ENCODE measurements at places on chromosomes 2 and 18.

DNA sequence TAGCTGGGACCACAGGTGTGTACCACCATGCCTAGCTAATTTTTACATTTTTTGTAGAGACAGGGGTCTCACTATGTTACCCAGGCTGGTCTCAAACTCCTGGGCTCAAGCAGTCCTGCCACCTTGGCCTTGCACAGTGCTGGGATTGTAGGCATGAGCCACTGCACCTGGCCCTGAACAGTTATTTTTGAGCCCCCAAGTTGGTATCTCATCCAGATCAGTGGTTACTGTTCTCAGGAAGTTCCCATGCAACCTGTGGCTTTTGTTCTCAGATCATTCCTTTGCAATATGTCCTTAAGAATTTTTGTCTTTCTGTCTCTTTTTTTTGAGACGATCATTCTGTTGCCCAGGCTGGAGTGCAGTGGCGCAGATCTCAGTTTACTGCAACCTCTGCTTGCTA, 7.7 kb upstream of the CCDC138 start:
- DNase-seq = no peak

DNA sequence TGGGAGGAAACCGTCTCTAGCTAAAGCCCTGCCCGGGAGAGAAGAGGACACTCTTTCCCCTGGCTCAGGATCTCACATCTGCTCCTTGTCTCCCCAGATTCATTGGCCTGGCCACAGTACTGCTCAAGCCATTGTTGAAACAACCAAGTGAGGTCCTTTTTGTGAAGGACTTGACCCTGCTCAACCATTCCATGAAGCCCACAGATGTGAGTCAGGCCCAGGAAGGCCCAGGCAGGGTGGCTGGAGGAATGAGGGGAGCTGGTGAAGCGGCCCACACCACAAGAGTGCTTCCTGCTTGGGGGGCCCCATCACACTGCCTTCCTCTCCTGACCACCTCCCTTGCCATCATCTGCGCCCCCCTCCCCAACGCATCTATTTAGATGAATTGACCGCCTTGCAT, 5.1 kb downstream of the FER1L5 start:
- DNase-seq = no peak

- no peak for DNase-seq
These were observed 179.5 kb upstream of the TWIST2 start for GRCh38 chr2:238668426-238668825.

GRCh38 chr18:69785466-69785865, 162.2 kb downstream of the CD226 start:
- DNase-seq = no peak

- no peak for DNase-seq
These were observed 249.6 kb upstream of the TFPI start for GRCh38 chr2:187803816-187804215.

- no peak for DNase-seq
These were observed 1.3 kb upstream of the ADI1 start for GRCh38 chr2:3520591-3520990.

DNA sequence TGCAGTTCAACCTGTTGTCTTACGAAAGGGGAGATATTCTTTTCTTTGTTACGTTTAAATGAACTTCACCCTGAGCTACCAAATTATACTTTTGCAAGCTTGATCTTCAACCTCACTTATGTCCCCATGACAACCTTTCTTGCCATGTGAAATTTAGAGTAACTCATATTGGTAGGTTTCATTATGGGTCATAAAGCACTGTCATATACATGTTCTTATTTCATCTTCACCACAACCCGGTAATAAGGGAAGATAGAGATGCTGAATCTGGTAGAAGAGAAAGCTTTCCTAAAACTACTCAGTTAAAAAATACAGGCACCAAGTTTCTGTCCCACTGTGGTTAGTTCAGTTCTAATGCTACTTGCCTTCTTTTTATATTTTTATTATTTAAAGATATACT, 208.5 kb upstream of the NRP2 start:
- DNase-seq = no peak

DNA sequence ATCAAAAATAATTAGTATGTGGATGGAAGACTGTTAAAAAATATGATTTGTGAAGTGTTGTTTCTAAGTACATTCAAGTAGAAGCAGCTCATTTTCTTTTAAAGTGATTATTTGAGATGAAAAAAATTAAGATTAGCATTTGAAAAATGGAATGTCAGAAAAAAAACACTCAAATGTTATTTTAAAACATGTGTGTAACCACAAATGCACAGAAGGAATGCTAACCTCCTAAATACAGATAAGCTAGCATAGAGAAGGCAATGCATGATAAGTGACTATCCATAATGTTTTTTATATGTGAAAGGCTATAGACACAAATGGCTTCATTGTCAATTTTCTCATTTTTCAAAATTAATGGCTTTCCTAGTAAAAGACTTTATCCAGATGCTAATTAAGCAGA, 198.9 kb downstream of the NYAP2 start:
- DNase-seq = no peak

- no peak for DNase-seq
These were observed 73.5 kb downstream of the STRN start for GRCh38 chr2:36892805-36893204.

DNA sequence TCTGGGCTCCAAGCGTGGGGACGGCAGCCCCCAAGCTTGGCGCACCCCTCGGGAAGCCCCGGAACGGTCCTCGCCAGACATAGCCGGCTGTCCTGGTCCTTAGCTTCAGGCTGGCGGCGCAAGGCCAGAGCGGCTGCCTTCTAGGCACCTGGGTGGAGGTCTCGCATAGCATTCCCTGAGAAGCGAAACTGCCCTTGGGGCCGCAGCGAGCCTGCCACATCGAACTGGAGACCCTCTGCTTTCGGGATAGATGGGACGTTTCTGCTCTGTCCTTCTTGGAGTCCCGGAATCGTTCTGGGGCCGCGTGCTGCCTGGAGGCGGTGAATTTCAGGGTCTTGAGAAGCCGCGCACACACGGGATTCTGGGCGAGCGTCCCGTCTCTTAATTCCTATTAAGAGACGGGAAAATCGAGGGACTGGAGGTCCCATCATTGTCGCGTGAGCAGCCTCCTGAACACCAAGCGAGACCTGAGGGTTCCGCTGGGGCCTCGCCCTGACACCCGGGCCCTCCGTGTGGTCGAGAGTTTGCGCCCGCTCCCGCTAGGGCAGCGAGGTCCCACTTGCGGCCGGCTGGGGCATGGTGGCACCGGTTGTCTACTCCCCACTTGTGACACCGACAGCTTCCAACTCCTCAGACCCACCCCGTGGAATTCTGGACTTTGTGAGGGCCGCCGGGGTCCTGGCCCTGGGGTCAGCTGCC, 9.7 kb upstream of the EN1 start:
- no peak for DNase-seq

GRCh38 chr2:180991820-180992219, 11.4 kb downstream of the UBE2E3 start:
- DNase-seq = no peak

DNA sequence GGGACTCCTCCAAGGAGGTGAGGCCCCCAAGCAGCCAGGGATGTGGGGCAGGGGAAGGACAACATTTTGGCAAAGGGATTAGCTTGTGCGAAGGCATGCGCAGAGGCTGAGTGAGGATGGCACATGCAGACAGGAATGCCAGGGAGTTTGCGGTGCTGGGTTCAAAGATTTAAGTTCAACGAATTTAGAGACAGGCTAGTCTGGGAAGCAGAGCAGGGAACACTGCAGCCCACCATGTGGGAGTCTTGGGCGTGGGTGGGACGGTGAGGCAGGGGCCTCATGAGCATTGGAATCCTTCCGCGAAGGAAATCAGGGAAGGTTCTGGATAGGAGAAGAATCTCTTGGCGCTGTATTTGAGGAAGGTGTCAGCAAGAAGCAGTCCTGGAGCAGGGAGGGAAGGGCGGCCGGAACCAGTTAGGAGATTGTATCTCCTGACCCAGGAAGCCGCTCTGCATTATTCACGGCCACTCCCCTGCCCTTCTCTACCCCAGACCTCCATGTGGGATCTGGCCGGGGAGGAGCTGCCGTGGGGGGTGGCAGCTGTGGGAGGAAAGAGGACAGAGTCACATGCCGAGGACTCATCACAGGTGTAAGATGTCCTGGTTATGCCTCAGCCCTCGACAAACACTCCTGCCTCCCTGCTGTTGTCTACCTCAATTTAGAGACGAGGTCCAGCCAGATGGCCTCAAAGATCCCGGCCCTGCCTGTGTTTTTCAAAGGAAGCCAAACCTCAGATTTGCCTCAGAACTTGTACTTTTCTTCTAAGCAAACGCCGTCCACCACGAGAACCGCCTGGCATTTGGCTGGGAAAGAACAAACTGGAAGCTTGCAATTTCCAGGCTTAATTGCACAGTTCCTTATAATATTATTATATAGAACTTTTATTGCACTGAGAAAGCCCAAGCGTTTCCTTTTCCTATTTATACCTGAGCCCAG, 123.7 kb upstream of the SMAD2 start:
- no peak for DNase-seq

GRCh38 chr2:73827660-73828388, 937 bp upstream of the STAMBP start:
- DNase-seq = no peak

DNA sequence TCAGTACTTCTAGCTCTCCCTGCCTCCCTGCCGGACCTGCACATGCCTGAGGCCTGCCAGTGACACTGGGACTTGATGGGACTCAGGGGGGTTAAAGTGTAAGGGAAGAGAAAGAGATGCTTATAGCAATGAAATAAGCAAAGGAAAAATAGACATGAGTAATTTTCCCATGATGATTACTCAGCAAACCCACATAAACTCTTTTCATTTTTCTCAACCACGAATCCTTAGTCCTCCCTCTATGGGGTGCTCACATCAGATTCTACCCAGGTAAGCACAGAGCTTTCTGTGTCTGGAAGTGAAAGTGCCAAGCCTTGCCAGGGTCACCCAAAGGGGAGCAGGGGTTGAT, 44.8 kb upstream of the ANKRD62 start:
- DNase-seq = no peak

GRCh38 chr2:241734467-241735208, at the start of gene D2HGDH:
Gene D2HGDH (plus strand): TSS chr2:241734630. CDS start chr2:241735225, 595 bp downstream.
- DNase-seq = peak; percentile 76

DNA sequence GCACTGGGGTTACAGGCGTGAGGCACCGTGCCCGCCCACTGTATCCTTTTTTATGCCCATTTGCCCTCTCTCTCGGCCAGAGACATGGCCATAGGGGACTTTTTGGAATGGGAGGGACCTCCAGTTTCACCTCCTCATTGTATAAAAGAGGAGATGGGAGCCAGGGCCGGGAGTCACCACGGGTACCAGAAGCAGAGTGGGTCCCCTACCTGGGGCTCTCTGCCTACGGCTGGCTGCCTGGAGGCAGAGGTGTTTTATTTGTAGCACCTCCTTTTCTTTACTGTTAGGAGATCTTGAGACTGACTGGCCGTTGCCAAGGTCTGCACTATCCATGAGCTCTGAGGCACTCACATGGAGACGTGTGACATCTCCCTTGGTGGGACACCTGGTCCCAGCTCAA, 162.8 kb downstream of the LDLRAD4 start:
- no peak for DNase-seq

- DNase-seq = no peak
These were observed 31.7 kb downstream of the GIGYF2 start for GRCh38 chr2:232728785-232729184.

DNA sequence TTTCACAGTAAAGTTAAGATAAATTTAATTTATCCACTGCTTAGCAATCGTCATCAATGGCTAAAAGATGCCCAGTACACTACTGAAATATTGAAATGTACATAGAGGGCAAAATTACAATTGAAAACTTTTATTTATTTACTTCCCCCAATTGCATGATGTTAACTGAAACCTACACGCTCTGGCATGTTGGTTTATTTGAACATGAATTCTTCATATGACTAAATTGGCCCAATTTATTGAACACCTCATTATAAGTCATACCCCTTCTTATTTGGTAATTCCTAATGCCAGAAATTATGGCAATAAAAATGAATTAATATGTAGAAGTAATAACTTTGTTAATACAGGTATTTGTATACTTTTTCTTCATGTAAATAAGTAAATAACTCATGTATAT, 183.0 kb upstream of the ZC3H15 start:
- DNase-seq = no peak

GRCh38 chr2:170815746-170816503, 762 bp upstream of the GAD1 start:
- DNase-seq = no peak

- DNase-seq = no peak
These were observed 40.2 kb downstream of the ZC3H15 start for GRCh38 chr2:186526281-186526680.

- no peak for DNase-seq
These were observed 8.2 kb downstream of the LGALSL start for GRCh38 chr2:64462171-64462570.

DNA sequence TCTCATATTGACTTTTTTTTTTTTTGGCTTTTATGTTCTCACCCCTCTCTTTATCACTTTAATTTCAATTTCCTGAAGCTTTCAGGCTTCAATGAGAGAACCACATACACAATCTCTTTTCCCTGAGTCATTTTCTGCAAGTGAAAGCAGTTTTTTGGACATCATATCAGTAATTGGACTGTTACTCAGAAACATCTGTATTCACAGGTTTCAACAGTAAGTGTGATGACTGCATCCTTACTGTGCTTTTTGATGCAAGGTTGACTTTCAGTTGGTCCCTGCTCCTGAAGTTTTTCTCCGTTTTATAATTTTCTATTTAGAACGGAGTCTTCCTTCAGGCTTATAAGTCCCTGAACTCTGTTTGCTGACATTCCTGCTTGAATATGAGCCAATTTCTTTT, 70.5 kb upstream of the CCBE1 start:
- DNase-seq = no peak

DNA sequence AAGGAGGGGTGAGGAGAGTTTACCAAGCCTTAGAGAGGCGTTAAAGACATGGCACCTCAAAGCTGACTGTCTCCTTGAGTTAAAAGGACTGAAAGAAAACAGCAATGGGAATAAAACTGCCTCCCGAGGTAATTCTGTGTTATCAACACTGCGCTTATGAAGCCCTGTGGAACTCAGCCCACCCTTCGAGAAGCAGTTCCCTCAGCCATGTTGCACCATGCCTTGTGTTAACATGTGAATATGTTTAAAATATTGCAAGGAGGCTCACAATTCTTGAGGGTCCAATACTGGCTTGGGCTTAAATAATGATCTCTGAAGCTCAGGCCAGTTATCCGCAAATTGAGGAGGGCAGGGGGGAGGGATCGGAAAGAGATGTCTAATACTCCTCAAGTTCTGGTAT, 14.7 kb downstream of the KLF7 start:
- DNase-seq = no peak

Measured in C1 segment of cervical spinal cord (tissue), 14 donors.